Progenitor cell of endocrine pancreas (in vitro differentiated cells): ENCODE measurements at places on chromosomes 7 and 10. TPM values are rescaled to one million over a fixed set of nuclear protein-coding genes. Genes with fewer than 3 reads are reported as not detected.

The MALRD1 gene
- total RNA-seq, result 1.2 and 1.5 TPM in 2 replicates

The BLOC1S2 gene
- total RNA-seq, result 28.7 and 31.6 TPM in 2 replicates

The PAX2 gene
- total RNA-seq, result not detected in 2 replicates

The ARHGAP22 gene
- total RNA-seq, result 3.8 and 4.7 TPM in 2 replicates

The PRF1 gene
- total RNA-seq, result not detected in 2 replicates

The ELN gene
- 0.26 and 0.33 TPM in 2 replicates for total RNA-seq

The CLDN4 gene
- 172 and 183 TPM in 2 replicates for total RNA-seq

The SLC26A3 gene
- total RNA-seq, result 2.0 and 2.8 TPM in 2 replicates

The MGAM2 gene
- total RNA-seq, result 1.2 and 1.6 TPM in 2 replicates

The FOXP2 gene
- total RNA-seq, result 4.3 and 5.8 TPM in 2 replicates

The OR2A1 gene
- total RNA-seq, result 0.12 TPM in 1 of 2 replicates, not detected in the other

The MLXIPL gene
- 47.3 and 48.6 TPM in 2 replicates for total RNA-seq

The NODAL gene
- not detected in 2 replicates for total RNA-seq

The FGL2 gene
- not detected in 2 replicates for total RNA-seq

The CFAP46 gene
- total RNA-seq, result 12.5 and 15.4 TPM in 2 replicates

The CHAT gene
- 0.36 TPM in 1 of 2 replicates, not detected in the other for total RNA-seq

The ZNF467 gene
- total RNA-seq, result 14.8 and 16.1 TPM in 2 replicates

The TMEM140 gene
- total RNA-seq, result 0.14 TPM in 1 of 2 replicates, not detected in the other

The TUBB8 gene
- total RNA-seq, result 0.71 and 0.77 TPM in 2 replicates

The ANXA8L1 gene
- total RNA-seq, result not detected in 2 replicates

The SPDYE2 gene
- not detected in 2 replicates for total RNA-seq

The EGFR gene
- 43.8 and 47.8 TPM in 2 replicates for total RNA-seq

The CUZD1 gene
- not detected in 2 replicates for total RNA-seq

The LOXL4 gene
- total RNA-seq, result 3.6 and 3.7 TPM in 2 replicates

The IDI1 gene
- 46.3 and 51.4 TPM in 2 replicates for total RNA-seq

The CYP51A1 gene
- total RNA-seq, result 79.8 and 89.8 TPM in 2 replicates

The FRG2B gene
- total RNA-seq, result not detected in 2 replicates

The LRRC17 gene
- 1.3 and 2.3 TPM in 2 replicates for total RNA-seq

The SLC39A12 gene
- not detected in 2 replicates for total RNA-seq

The ACSM6 gene
- total RNA-seq, result not detected in 2 replicates

The PTPN20 gene
- total RNA-seq, result 0.55 TPM in 1 of 2 replicates, not detected in the other

The HECW1 gene
- total RNA-seq, result 0.09 and 0.50 TPM in 2 replicates

The CPVL gene
- 22.1 and 23.1 TPM in 2 replicates for total RNA-seq

The DRGX gene
- not detected in 2 replicates for total RNA-seq

The PDE6C gene
- total RNA-seq, result not detected in 2 replicates

The PRKAG2 gene
- 20.6 and 23.4 TPM in 2 replicates for total RNA-seq

The COL28A1 gene
- total RNA-seq, result 17.3 and 18.3 TPM in 2 replicates

The PIK3CG gene
- total RNA-seq, result not detected in 2 replicates

The TAC1 gene
- not detected in 2 replicates for total RNA-seq

The CSGALNACT2 gene
- 8.9 and 9.3 TPM in 2 replicates for total RNA-seq

The DYNC1I1 gene
- 1.6 and 2.6 TPM in 2 replicates for total RNA-seq

The LRIT1 gene
- total RNA-seq, result not detected in 2 replicates

The NPTX2 gene
- 0.14 and 0.31 TPM in 2 replicates for total RNA-seq

The OSBPL3 gene
- total RNA-seq, result 11.6 and 12.1 TPM in 2 replicates

The EDRF1 gene
- total RNA-seq, result 47.4 and 48.2 TPM in 2 replicates

The TBXAS1 gene
- 10.4 and 12.5 TPM in 2 replicates for total RNA-seq

The TACC2 gene
- 58.1 and 60.4 TPM in 2 replicates for total RNA-seq

The CPA2 gene
- 85.0 and 107 TPM in 2 replicates for total RNA-seq

The HOXA11 gene
- total RNA-seq, result not detected in 2 replicates

The VPS37D gene
- 15.0 and 15.6 TPM in 2 replicates for total RNA-seq

The PURB gene
- total RNA-seq, result 25.0 and 25.3 TPM in 2 replicates
